ENCODE measurements at places on chromosomes 4 and X. TPM values are rescaled to one million over a fixed set of nuclear protein-coding genes. Genes with fewer than 3 reads are reported as not detected.

GRCh38 chrX:150805736-150806135 is 92.7 kb downstream of the CD99L2 start:
- no peaks in the 10 kb centered on the region for H3K4me1 ChIP-seq
- no peaks in the 10 kb centered on the region for H3K36me3 ChIP-seq
- H3K27me3 ChIP-seq = no peaks in the 10 kb centered on the region

TMSB15C gene
- total RNA-seq = 2.2 TPM

- no peak overlapping the region for H3K27ac ChIP-seq
- H3K27me3 ChIP-seq = no peaks in the 10 kb centered on the region
- no peak overlapping the region for H3K4me3 ChIP-seq
- DNase-seq = no peak
- no peaks in the 10 kb centered on the region for H3K36me3 ChIP-seq
- H3K4me1 ChIP-seq = no peaks in the 10 kb centered on the region
Measured at GRCh38 chr4:22502895-22503814, 12.7 kb downstream of the ADGRA3 start.

ARHGAP10 gene
- 14.0 TPM for total RNA-seq

ASB12 gene
- not detected for total RNA-seq

REELD1 gene
- 2.9 TPM for total RNA-seq

DNA sequence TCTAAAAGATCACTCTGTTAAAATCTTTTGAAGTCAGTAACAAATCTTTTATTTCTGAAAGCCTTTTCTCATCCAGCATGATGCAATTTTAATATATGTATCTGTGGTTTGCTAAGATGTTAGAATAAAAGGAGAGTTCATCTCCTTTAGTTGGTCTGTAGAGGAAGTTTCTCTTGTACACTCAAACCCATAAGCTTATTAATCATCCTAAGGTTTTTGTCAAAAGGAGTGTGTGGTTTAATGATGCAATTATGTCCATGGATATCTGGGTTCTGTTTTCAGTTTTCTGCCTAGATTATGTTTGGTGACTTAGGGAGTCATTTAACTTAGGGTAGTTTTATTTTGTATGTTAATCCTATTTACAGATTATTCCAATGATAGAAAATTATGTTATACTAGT is 52.1 kb upstream of the NDST4 start:
- no peak overlapping the region for H3K27ac ChIP-seq
- no peak for DNase-seq
- H3K27me3 ChIP-seq = no peaks in the 10 kb centered on the region
- H3K4me1 ChIP-seq = no peaks in the 10 kb centered on the region
- H3K36me3 ChIP-seq = no peaks in the 10 kb centered on the region

TCEAL7 gene
- total RNA-seq = 4.7 TPM

GRCh38 chr4:70666369-70666768 is at the start of gene JCHAIN:
Gene JCHAIN (minus strand): TSS chr4:70666508. CDS start chr4:70666490, 18 bp downstream.
- no peaks in the 10 kb centered on the region for H3K36me3 ChIP-seq
- peaks cover 18% of the 10 kb centered on the region for H3K4me1 ChIP-seq
- DNase-seq = no peak
- H3K27me3 ChIP-seq = no peaks in the 10 kb centered on the region

- no peak for DNase-seq
- no peaks in the 10 kb centered on the region for H3K36me3 ChIP-seq
- H3K4me3 ChIP-seq = no peak overlapping the region
- H3K4me1 ChIP-seq = no peaks in the 10 kb centered on the region
Measured at GRCh38 chr4:61442936-61443335, 242.8 kb downstream of the ADGRL3 start.

DNA sequence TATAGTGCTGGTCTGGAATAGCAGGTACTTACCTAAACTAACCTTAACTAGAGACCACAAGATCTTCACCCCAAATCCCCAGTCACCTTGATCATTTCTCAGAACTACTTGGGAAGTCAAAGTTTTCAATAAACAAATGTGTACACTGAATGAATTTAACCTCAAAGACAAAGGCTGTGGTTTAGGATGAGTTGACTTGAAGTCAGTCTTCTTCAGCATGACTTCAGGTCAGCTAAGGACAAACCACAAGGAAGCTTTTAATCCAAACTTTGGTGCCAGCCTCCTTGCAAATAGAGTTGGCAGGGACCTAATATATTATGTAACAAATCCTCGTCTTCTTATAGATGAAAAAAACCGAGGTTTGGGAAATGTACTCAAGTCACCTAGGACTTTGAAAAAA is 21.2 kb upstream of the VCX2 start:
- H3K27me3 ChIP-seq = no peaks in the 10 kb centered on the region
- H3K4me3 ChIP-seq = no peak overlapping the region
- H3K4me1 ChIP-seq = no peaks in the 10 kb centered on the region
- H3K36me3 ChIP-seq = no peaks in the 10 kb centered on the region
- H3K27ac ChIP-seq = no peak overlapping the region
- no peak for DNase-seq

HTRA3 gene
- 1.2 TPM for total RNA-seq

MCF2 gene
- 1.5 TPM for total RNA-seq

DNA sequence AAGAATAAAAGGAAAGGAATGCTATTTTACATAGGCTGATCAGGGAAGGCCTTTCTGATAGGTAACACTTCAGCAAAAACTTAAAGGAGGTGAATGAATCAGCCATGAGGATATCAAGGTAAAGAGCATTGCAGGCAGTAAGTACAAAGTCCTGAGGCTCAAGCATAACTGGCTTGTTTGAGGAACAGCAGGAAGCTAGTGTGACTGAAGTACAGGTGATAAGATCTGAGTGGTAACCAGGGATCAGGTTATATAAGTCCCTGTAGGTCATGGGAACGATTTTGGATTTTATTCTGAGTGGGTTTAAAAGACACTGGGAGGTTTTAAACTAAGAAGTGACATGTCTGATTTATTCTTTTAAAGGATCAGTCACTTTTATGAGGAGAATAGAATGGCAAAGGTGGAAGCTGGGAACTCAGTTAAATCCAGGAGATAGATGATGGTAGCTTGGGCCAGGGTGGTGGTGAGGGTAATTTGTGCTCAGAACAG is 47.1 kb upstream of the THOC2 start:
- no peak for DNase-seq
- no peak overlapping the region for H3K27ac ChIP-seq
- H3K36me3 ChIP-seq = no peaks in the 10 kb centered on the region
- no peaks in the 10 kb centered on the region for H3K27me3 ChIP-seq
